B cell (primary cell): ENCODE measurements at places on chromosomes 4 and X.

DNA sequence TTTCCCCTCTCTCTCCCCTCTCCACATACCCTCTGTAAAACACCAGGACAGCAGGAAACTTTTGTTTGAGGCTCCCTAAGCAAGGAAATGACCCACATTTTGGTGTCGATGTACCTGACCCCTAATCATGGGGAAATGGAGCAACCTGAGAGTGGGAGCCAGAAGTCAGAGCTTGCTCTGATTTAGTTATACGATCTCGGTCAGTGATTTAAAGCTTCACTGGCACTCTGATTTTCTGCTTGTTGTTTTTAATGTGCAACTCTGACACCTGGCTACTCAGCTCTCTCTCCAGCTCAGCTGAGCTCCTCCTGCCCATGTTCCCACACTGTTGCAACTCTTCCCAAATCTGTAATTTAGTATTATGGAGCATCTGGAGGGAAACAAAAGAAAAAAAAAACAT lies 408.6 kb downstream of the ADAM29 start:
- DNase-seq, result no peak

- no peak for DNase-seq
Measured at GRCh38 chr4:83605210-83605609, 69.3 kb downstream of the GPAT3 start.

DNA sequence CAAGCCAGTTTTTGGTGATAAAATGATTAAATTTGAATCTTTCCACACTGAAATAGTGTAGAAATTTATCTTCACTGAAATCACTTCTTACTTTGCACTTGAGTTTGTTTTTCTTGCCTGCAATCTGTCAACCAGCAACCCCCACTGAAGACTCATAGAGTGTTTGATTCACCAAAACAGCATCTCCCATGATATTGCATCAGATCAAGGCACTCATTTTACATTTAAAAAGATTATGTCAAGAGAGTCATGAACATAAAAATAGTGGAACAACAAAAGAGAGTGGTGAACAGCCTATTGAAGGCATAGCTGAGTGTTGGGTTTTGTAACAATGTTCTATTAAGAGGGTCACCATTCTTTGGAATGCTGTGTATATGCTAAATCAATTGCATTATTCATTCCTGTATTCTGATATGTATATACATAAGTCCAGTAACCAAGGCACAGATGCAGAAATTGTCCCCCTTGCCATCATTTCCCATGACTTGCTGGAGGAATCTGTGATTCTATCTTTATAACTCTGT lies 1934.9 kb downstream of the ARAP2 start:
- DNase-seq, result no peak

DNA sequence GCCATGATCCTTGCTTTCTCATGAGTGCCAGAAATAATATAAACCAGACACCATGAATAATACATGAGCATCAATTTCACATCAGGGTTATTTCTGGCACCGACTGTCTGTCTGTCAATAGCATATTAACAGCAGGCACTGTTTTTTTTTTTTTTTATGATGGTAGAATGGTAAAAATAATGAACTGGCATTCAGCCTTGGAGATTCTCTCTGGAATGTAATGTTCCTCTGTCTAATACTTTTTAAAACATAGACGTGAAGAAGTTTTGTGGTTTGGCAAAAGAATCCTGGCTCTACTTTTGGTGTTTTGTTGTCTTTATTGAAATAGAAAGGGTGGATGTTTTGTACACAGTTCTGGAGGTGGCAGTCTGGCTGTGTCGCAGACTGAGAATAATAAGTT lies 874.6 kb upstream of the PRKX start:
- no peak for DNase-seq

DNA sequence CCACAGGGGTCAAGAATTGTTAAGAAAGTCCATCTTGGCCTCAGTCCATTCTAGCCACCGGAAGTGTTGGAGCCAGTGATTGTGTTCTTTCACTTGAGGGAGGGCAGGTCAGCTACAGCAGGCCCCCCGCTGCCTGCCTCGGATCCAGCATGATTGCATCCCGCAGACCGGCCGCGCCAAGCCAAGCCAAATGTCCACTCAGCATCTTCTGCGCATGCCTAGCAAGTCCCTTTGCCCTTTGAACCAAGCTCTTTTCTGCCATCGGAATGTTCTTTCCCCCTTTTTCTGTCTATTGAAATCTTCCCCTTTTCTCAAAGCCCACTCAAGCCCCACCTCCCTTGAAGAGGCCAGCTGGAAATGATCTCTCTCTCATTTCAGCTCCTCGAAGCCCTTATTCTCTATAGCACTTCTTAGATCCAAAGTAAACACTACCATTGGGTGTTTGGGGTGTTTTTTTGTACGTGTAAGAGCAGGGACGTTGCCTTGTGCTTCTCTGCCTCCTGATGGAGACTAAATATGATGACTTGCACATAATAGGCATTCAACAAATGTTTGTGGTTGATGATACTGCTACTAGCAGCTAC lies 147.8 kb upstream of the BCOR start:
- DNase-seq, result peak; percentile 18
